ENCODE measurements at places on chromosomes 4 and X.

GRCh38 chr4:89752932-89753598 lies 83.9 kb downstream of the SNCA start:
- DNase-seq = no peak

DNA sequence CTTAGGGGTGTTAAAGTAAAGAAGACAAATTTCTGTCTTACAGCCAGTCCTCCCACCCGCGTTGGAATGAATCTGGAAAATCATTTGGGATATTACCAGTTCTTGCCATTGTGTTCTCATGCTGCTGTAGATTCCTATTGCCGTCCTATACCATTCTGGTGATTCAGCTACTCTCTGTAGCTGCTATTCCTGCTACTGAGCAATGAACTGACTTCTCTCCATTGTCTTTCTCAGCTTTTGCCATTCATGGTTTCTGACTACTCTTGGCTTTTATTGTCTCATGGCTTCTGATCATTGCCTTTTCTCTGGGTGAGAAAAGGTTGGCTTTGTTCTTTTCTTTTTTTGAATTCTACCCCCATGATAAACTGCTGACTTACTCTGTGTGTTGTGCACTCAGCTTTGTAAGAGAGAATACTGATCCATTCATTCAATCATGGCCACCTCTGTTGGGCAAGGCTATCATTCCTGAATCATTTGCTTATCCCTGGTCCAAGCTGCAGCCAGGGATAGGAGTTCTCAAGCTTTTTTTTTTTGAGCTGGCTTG lies 27.7 kb upstream of the METAP1 start:
- DNase-seq = no peak

- DNase-seq = no peak
Measured at GRCh38 chr4:172225457-172225856, 412.3 kb downstream of the GALNTL6 start.

DNA sequence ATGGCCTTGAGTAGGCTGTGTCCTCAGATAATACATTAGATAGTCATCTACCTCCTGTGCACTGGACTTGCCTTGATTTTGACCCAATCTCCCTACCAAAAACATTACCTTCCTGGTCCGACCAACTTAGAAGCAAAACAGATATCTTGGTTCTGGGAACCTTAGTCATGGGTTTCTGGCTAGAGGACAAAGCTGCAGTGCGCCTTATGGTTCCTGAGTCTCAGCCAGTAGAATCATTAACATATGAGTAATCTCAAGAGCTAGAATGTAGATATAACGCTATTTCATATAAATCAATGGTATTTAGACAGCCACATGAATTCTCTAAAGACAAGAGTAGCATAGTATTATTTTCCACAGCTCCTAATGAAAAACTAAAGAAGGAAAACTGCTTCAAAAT lies 83.1 kb downstream of the GRIA3 start:
- DNase-seq = no peak

- DNase-seq = no peak
Measured at GRCh38 chr4:124437853-124438495, 274.6 kb downstream of the ANKRD50 start.

- no peak for DNase-seq
Measured at GRCh38 chrX:136630881-136631280, 17.1 kb upstream of the CD40LG start.

- no peak for DNase-seq
Measured at GRCh38 chr4:146063143-146063542, 112.4 kb upstream of the LSM6 start.

GRCh38 chrX:100408713-100409609 lies 1.1 kb downstream of the PCDH19 start:
- DNase-seq = no peak

DNA sequence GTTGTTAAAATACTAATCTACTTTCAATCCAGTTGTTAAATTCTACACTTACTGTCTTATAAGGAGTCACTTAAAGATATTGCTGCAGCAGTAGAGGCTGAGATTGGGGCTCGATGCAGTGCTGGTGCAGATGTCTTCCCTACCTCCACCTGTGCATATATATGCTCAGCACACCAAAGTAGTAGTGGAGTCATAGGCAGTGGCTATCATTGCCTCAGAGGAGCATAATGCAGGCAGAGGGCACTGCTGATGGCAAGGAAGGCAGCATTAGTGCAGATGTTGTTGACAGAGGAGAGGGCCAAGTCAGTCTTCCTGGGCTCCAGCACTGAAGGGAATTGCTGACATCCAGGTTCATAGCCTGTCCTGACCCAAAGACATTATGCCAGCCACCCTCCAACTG lies 35.1 kb downstream of the INPP4B start:
- no peak for DNase-seq

GRCh38 chr4:172786039-172786792 lies 382.4 kb upstream of the GALNT7 start:
- peak; percentile 64 for DNase-seq

DNA sequence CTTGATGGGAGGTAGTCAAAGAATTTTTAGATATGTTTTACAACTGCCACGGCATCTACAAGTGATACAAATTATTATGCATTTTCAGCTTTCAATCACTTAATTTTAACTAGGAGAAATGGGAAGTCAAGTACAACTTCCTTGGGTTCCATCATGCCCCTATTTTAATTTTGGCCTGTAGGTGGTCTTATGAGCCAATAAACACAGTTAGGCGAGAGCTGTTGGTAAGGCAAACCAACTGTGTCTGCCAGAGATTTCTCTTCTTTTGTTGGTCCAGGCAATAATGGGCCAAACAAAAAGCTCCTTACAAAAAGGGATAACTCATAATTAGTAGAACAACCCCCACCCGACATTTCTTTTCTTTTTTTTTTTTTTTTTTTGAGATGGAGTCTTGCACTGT lies 63.3 kb upstream of the ARX start:
- DNase-seq = no peak

DNA sequence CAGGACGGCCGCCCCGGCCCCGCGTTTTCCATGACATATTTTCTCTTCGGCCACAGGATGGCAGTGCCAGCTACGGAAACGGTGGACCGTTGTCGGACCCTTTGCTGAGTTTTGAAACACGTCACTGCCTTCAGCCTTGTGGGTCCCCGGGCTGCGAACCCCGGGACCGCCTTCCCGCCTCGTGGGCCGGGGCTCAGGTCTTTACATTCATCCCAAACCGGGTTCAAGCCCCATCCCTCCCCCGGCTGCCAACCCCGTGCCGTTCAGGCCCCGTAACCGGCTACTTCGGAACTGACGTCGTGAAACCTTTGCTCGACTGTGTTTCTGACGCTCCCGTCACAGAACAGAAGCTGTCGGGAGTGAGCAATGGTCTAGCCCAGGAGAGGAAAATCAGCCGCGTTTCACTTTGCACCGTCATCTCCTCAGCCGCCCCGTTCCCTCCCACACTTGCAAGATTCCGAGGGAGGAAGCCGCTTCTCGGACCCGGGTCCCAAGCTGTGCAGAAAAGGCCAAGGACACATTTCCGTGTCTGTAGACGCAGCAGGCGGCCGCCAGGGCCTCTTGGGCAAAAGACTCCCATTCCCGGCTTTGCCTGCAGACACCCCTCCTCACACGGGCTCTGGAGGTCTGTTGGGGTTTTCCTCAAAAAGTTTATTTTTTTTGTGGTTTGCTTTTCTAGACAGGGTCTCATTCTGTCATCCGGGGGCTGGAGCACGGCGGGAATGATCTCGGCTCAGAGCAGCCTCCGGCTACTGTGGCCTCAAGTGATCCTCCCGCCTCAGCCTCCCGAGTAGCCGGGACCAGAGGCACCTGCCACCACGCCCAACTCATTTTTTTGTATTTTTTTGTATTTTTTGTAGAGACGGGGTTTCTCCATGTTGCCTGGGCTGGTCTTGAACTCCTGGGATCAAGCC lies 41.4 kb upstream of the PPP2R3B start:
- no peak for DNase-seq

DNA sequence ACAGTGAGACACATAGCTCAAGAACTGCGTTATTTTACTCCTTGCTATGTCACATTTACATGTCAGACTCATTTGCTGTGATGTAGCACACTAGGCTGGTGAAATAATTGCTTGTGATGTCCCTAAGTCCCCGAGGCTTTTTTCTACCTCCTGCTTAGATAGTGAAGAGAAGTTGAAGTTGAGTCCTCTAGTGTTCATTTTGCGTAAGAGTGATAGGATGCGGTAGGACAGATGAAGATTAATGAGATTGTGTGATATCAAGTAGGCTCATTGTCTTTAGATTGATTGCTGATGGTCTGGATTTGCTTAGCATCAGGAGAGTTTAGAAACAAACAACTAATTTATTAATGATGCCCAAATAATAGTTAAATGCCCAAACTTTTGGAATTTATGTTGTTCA lies 173.6 kb upstream of the NUDT6 start:
- DNase-seq = no peak

- no peak for DNase-seq
Measured at GRCh38 chrX:51440365-51440764, 56.0 kb downstream of the NUDT11 start.

DNA sequence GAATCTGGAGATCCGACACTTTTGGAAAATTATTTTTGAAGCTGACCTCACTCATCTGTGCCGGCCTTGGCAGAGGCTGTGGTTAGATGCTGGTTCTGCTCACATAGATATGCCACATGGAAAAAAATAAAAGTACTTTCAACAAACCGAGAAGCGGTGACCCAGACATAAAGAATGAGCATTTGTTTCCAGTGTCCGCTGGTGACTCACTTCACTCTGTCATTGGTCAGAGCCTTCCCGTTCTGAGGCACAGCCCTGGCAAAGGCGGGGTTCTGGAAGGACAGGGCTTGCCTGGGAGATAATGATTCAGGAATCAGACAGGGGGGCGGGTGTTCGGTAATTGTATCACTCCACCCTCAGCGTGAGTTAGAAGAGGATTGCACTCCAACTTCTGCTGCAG lies 172.4 kb upstream of the MXRA5 start:
- DNase-seq = no peak

Measured in aorta (tissue), 5 donors.